ENCODE measurements at places on chromosomes 5 and 9. TPM values are rescaled to one million over a fixed set of nuclear protein-coding genes. Genes with fewer than 3 reads are reported as not detected.

GRCh38 chr9:93864032-93864431 is 91.1 kb downstream of the BARX1 start:
- no peaks in the 10 kb centered on the region for H3K36me3 ChIP-seq
- DNase-seq: peak; percentile 66
- H3K4me1 ChIP-seq: no peaks in the 10 kb centered on the region
- H3K27me3 ChIP-seq: peaks cover 35% of the 10 kb centered on the region

FGF18 gene
- 0.37 TPM for polyA plus RNA-seq

TMEM252 gene
- polyA plus RNA-seq: not detected

GRCh38 chr9:131405428-131405827 is 11.5 kb downstream of the PRRC2B start:
- H3K27me3 ChIP-seq: no peaks in the 10 kb centered on the region
- H3K36me3 ChIP-seq: no peaks in the 10 kb centered on the region
- H3K4me3 ChIP-seq: no peak overlapping the region
- DNase-seq: no peak

DNA sequence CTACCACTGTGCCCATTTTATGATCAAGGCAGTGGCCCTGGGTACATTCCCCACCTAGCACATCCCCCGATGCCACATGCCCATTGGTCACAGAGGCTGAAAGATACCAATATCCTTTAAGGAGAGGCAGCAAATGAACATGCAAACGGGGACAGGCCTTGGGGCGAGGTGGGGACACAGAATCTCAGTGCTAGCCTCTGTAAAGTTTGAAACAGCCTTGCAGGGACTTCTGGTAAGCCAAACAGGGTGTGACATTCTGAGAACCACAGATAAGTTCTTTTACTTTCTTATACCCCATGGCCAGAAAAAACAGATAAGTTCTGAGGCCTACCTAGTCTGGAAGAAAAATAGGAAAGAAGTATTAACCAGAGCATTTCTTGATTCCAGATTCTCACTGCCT is 60.5 kb downstream of the ACER2 start:
- no peak for DNase-seq
- H3K27me3 ChIP-seq: no peaks in the 10 kb centered on the region
- H3K4me1 ChIP-seq: peaks cover 20% of the 10 kb centered on the region
- no peak overlapping the region for H3K4me3 ChIP-seq
- no peaks in the 10 kb centered on the region for H3K36me3 ChIP-seq

DNA sequence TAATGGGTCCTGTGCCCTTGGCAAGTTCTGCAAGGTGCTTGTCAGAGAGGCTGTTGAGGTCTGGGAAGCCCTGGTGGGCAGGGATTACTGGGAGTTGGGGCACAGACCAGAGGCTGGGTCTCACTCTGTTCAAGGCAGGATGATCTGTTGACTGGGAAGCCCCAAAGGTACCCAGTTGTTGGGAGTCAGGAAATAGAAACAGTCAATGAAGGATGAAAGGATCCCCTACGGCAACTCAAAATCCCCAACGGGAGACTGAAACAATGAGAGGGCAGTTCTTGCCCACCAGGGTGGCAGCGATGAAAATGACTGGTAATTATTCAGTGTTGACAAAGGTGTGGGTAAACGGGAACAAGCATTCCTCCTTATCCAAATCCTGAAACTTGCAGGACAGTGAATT is 31.2 kb downstream of the BNIP1 start:
- no peaks in the 10 kb centered on the region for H3K36me3 ChIP-seq
- no peak overlapping the region for H3K4me3 ChIP-seq
- H3K4me1 ChIP-seq: no peaks in the 10 kb centered on the region
- no peak for DNase-seq
- no peak overlapping the region for H3K27ac ChIP-seq

DNA sequence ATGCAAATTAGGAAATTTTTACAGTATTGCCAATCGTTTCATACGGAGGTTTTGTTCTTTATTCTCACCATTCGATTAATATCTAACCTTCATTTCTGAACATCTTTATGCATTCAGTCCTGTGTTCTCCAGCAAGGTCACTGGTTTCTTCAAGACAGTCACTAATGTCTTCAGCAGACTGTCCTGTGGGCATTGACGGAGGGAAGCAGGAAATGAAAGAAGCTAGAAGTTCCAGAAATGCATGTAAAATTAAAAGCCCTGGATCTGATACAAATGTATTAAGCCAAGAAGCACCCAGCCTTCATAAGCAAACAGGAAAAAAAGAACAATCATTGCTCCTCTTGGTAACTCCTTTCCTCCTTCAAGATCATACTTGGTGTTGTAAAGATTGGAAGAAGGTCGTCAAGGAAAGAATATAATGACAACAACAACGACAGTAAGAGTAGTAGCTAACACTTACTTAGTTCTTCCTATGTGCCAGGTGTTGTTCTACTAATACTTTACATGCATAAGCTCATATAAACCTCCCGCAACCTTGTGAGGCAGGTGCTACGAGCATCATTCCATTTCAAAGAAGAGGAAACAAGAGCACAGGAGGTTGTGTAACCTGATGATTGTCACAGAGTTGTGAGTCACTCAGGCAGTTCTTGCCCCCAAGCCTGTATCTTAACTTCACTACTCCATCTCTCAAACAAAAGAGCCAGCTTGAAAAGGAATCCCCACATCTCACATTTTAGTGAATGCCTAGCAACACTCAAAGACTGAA is 59.9 kb upstream of the CER1 start:
- no peaks in the 10 kb centered on the region for H3K27me3 ChIP-seq
- no peak overlapping the region for H3K4me3 ChIP-seq
- H3K4me1 ChIP-seq: no peaks in the 10 kb centered on the region
- no peaks in the 10 kb centered on the region for H3K36me3 ChIP-seq

DNA sequence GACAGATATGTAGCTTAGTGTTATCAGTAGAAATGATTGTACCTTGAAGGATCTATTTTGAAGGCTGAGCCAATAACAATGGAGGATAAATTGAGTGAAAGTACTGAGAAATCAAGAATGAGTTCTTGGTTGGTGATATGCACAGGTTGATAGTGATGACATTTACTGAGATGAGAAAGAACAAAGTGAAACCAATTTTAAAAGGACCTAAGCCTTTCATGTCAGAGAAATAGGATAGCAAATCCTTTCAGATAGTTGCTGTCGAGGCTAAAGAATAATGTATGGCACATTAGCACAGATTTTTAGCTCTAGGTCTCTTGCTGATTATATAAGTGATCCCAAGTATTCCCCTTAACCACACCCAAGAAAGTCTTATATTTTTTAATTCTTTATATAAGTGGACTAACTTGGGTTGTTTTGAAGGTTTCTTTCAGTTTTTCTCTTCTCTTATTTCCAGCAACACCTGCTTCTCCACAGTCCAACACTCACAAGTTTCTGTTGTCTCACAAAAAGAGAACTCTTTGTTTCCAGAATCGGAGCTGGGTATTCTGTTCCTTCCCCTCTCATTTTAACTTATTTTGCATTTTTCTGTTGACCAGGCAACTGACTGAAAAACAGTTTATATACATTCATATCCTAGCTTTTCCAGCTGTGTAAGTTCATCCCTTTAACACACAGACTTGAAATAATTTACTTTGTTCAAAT is 286.9 kb upstream of the ATP10B start:
- H3K4me3 ChIP-seq: no peak overlapping the region
- no peaks in the 10 kb centered on the region for H3K4me1 ChIP-seq
- H3K36me3 ChIP-seq: no peaks in the 10 kb centered on the region
- DNase-seq: no peak
- no peaks in the 10 kb centered on the region for H3K27me3 ChIP-seq
- H3K27ac ChIP-seq: no peak overlapping the region

DNA sequence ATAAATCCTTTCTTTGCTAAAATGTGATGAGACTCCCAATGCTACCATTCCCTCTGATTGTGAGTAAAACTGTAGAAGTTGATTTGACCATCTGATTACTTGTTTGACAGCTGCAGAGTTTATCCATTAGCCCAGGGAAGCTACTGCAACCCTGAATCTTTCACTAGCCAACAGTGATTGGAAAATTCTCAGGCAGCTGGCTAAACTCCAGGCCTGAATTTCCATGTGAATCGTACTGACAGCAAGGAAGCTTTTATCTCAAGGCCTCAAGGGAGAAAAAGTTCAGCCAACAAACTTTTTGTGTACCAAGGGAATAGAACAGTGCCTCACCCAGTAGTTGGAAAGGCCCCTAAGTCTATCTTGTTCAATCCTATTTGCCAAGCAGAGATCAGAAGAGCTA is 246.7 kb upstream of the TRPM3 start:
- H3K27me3 ChIP-seq: no peaks in the 10 kb centered on the region
- DNase-seq: no peak
- H3K27ac ChIP-seq: no peak overlapping the region
- no peak overlapping the region for H3K4me3 ChIP-seq
- H3K4me1 ChIP-seq: no peaks in the 10 kb centered on the region

MSX2 gene
- 1.0 TPM for polyA plus RNA-seq

All from stomach (tissue), 19 donors.